ENCODE measurements at places on chromosomes 5 and 9.

GRCh38 chr5:181027452-181028031 is 12.5 kb upstream of the BTNL9 start:
- DNase-seq: no peak

DNA sequence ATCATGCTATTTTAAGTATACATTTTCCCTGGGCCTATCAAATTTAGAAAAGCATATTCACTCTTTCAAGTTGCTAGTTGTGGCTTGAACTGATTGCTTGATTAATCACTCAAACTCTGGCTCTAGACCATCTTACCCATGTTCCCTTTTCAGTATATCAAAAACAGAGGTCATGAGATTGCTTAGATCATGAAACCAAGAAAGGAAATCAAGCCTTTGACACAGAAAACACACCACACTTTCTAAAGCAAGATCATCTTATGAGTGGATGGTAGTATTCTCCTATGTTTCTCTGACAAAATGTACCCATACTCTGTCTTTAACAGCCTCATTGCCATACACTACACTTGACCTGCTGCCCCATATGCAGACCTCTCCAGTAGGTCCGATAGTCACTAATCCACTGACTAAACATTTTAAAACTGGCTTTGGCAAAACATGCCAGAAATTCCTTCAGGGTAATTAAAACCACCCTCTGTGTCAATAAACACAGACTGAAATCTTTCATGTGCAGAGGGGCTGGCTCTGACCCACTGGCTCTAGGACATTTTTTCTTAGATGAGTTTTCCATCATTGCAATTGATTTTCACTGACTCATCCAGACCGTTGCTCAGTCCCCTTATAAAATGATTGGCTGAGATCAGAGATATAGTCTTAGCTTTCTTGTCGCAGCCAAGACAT is 18.2 kb downstream of the PPP2R2B start:
- no peak for DNase-seq

- DNase-seq: no peak
These were observed 97.7 kb downstream of the GHR start for GRCh38 chr5:42520957-42521356.

DNA sequence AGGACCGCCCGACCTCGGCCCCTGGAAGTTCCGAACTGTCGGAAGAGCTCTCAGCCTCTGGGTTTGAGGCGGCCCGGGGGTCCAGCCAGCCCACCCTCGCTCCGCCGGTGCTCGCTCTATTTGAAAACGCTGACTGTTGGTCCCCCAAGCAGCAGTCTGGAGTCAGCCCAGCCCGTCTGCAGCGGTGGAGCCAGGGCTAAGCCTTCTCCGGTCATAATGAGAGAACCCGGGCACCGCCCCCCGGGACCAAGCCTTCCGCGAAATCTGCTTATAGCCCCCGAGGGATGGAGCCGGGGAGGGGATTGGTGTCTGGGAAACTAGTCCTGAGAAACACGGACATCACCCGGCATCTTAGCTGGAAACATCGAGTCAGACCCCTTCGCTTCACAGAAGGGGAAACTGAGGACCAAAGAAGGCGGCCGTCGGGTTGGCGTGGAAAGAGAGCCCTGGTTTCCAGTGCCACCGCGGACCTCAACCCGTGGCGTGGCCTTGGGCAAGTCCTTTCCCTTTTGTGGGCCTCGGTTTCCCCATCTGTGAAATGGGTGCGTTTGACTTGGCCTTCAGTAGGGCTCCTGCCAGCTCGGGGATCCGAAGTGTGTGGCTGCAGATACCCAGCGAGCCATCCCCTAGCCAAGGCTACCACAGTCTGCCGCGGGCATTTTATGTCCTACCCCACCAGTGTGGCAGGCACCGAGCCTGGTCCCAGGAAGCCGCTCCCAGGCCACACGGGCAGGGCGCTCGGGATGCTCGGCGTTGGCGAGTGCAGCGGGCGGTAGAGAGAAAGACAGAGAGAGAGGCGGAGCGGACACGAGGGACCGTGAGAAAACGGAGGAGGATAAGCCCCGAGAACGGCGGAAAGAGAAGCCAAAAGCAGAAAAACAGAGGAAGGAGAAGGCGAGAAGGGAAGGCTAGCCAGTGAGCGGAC is 857 bp downstream of the ADAM19 start:
- no peak for DNase-seq

DNA sequence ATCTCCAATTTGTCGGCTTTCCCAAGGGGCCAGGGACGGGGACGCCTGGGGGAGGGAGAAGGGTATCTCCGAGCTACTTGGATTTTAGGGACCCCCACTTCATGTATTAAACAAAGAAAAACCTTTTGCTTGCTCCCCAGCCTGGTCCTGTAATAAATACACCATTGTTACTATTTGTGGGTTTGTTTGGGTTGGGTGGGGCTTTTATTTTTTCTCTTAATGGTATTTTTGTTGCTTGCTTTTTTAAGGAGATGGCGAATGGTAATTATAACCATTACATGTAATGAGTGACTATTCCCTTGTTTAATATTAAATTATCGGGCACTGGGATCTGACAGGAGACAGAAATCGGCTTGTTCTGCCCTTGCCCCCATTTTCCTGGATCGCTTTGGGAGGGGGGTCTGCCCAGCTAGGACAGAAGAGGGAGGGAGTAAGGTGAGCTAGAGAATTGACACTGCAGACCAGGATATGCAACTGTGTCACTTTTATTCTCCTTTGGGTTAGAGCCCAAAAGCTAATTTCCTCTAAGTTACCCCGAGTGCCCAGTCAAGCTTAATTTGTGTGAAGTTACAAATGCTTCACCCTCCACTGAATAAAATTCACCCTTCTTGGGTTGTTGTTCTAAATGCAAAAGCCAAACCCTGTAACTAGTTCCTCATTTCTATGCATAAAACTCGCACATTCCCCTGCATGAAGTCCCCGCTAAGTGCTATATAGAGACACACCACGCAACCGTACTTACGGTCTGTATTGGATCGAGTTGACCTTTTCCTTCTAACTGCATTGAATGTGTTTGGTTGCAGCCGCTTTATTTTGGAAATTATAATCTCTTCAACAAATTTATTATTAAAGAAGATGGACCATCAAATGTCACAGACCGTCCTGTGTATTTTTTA is 1.6 kb upstream of the ZNF608 start:
- DNase-seq: no peak

DNA sequence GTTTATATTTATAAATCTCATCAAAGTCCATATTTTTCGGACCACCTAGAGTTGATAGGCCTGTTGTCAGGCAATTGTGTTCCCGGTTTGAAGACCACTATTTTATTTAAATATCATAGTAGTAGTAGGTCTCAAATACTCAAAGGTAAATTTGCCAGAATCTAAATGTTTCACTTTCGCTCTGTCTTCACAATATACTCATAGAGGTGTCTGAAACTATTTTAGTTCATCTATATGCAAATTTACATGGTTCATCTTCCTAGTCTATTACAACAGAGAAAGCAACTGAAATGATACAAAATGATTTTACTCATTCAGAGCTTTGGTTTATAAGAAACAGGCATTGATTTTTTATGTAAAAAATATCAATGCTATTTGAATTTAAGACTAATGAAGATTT is 1897.5 kb downstream of the EFNA5 start:
- DNase-seq: no peak

DNA sequence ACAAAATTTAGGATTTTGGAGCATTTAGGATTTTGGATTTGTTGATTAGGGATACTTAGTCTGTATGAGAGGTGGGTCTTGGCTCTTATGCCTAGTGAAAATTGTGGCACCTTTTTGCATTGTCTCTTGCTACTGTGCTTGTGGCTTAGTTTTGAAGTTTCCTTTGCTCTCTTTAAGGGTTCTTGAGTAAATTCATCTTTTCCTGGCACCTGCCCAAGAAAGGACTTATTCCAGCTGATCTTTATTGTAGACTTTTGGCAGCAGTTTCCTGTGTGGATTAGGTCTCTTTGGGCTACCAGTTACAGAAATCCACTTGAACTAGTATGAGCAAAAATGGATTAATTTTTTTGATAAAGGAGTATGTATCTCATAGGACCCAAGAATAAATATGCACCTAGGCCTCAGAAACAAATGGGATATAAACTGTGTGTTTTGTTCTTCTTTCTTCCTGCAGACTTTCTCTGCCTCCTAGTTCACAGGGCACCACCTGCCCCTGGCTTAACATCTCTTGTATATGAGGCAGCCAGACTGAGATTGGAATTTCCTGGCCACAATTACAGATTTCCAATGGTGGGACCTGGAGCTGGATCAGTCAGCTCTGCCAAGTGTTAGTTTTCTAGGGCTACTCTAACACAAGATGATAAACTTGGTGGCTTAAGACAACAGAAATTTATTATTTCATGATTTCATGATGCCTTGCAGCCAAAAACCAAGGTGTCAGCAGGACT is 44.6 kb downstream of the FOCAD start:
- no peak for DNase-seq

GRCh38 chr5:143412661-143413342 is 9.3 kb upstream of the NR3C1 start:
- DNase-seq: no peak

GRCh38 chr9:78909566-78909965 is 612.6 kb downstream of the PSAT1 start:
- no peak for DNase-seq

DNA sequence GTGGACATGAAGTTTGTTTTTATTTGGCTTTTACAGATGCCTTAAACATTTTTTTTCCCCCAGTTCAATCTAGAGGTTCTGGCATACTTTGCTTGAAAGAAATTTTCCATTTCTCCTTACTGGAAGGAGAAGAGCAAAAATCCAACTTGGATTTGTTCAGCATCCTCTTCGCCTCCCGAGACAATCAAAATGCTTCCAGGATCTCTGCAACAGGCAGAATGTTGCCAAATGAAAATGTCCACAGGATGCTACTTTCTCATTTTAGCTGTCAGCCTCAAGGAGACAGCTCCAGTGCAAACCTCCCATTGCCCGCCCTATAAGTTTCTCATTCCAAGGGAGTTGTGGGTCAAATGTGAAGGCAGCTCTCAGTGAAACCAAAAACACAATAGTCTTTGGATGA is 1972.1 kb downstream of the MAT2B start:
- DNase-seq: no peak

DNA sequence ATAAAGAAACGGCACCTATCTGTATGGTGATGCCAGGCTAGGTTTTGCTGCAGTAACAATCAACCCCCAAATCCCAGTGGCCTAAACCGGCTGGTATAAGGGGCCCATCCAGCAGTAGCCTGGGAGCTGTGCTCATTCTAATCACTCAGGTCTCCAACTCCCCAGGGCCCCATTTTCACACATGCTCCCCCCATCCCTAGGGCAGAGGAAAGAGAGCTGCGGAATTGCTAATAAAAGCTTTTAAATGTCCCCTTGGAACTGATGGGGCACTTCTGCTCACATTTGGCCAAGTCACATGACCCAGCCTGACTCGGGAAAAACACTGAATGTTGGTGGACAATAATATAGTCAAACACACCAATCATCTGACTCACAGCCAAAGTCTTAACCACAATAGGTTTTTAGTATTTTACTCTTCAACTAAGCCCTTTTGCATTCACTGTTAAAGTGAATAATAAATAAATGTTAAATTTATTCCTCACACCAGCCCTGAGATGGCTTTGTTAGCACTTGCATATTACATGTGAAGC is 1.6 kb downstream of the FBLL1 start:
- DNase-seq: no peak

DNA sequence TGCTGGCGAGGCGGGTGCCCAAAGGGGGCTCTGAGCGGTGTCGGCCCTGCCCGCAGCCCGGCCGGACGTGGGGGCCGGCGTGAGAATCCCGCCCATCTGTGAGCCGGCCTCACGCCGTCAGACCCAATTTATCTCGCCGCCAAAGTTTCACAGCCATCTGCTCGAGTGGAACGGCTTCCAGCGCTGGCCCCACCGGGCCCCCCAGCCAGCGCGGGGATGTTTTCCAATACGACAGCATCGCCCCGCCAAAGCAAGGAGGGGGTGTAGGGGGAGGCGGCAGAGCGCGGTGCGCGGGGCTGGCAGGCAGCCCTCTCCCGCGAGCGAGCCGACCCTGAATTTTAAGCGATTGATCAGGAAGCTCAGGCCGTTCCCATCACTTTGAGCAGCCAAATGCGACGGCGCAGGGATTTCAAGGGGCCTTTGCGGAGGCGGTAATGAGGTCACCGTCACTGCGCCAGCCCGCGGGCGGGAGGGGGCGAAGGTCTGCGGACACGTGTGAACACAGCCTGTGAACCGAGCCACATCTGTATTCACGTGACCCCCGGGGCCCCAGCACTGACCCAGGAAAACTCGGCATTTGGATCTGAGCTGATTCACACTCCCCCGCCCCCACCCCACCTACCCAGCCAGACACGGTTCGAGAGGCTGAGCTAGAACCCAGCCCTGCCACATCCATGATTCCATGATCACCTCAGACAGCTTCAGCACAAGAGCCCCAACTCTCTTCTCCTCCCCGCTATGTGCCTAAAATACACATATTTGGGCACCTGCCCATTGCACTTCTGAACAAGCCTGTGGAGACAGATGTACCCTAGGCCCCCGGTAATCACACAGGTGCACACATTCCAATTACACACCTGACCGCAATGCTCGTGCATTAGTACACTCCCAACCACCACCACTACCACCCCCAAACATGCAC is 47.8 kb upstream of the PSD2 start:
- DNase-seq: peak; percentile 37

- DNase-seq: no peak
These were observed 13.4 kb downstream of the IRF1 start for GRCh38 chr5:132476876-132477781.

GRCh38 chr5:121711416-121711815 is 140.3 kb upstream of the FTMT start:
- DNase-seq: no peak

DNA sequence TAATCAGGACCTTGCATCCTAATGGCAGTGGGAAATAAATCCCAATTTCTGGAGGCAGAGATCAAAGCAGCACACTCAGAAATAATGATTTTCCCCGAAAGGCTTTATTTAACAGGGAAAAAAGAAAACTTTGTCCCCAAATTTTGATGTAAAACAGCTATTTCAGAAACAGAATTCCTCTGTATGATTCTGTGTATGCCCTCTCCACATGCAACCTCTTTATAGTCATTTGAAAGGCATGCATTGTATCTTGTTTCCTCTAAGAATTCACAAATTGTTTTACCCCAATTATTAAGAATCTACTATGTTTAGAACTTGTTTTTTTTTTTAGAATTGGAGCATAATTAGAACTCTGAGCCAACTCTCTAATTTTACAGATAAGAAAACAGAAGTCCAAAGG is 2.7 kb upstream of the PTAR1 start:
- DNase-seq: no peak

- DNase-seq: no peak
These were observed 137.3 kb downstream of the SEC61B start for GRCh38 chr9:99359336-99359735.

GRCh38 chr5:142544946-142545649 is 140.8 kb downstream of the FGF1 start:
- no peak for DNase-seq

- no peak for DNase-seq
These were observed 950.7 kb downstream of the TLE4 start for GRCh38 chr9:80522465-80522864.

DNA sequence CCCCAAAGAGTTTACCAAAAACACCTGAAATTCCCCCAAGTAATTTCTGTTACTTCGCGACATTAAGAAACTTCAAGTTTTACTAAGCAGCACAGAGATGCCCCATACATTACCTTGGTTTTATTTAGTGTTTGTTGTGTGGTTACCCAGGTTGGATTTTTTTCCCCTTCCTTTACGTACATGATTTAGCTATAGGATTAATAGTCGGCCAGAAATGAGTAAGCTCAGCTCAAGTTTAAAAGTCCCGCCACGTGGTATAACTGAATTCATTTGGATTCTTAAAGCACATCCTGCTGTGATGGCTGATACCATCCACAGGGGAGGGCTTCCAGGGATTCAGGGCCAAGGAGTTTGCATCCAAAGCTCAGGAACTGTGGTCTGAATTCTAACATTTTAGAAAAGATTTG is 75.9 kb downstream of the DAP start:
- DNase-seq: no peak

GRCh38 chr9:123617952-123618678 is 262.1 kb downstream of the CRB2 start:
- DNase-seq: no peak

Data from CD4-positive, alpha-beta T cell treated with Interleukin-2 at 100 ng/mL for 4 hours (primary cell).